ENCODE measurements at places on chromosomes 11 and 22. TPM values are rescaled to one million over a fixed set of nuclear protein-coding genes. Genes with fewer than 3 reads are reported as not detected.
A peak's percentile ranks its signal among the peaks of the same experiment; 100 is the strongest.

DNA sequence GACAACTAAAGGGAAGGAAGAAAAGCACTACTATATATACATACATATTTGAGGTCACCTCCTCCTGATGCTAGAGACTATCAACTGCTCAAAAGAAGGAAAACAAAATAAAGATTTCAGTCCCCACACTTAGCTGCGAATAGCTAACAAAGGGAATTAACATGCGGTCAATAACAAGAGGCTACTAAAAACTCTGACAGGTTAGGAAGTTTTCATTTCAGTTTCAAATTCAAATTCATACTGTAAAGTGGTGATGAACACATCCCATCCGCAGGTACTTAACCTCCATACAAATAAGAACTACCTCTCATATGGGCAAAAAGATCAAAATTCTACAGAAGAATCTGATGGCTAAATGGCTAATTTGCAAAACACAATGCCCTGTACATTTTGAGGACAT lies 2.6 kb downstream of the NAP1L4 start:
- no peak for DNase-seq

DNA sequence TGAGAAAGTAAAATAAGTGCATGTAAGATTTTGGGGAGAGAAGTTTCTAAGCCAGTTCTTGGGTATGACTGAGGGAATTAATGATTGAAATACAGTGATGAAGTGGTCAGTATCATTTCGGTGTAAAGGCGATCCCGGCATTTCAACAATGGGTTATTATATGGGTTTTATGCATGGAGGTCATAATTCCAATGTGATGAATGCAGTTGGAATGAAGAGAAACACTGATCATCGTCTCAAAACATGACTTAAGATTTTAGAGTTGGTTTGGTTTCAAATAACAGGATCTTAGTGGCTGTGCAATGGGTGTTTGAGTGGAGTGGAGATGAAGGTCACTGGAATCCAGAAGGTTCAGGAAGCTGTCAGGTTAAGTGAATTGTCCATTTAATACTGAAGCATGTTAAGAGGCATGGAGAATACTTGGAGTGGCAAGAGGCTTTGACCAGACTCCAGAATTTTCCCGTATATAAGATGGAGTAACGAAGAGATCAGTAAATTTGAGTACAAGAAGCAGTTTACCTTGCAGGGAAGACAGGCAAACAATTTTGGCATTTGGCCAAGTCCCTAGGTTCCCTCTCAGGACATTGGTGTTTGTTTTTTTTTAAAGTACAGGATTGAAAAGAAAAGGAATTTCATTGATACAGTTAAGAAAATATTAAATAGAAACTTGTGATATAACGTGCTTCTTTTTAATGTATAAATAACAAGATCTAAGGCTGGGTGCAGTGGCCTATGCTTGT lies 96.4 kb upstream of the BIRC3 start:
- DNase-seq, result no peak

GRCh38 chr22:39501644-39502108 lies 414 bp upstream of the MIEF1 start:
- DNase-seq, result no peak

GRCh38 chr22:44221710-44222475 lies 41.2 kb downstream of the PARVG start:
- DNase-seq, result no peak

GRCh38 chr11:92505689-92506088 lies 281.1 kb downstream of the FAT3 start:
- no peak for DNase-seq

- DNase-seq, result no peak
Measured at GRCh38 chr22:50221410-50222300, 20.8 kb downstream of the SELENOO start.

DNA sequence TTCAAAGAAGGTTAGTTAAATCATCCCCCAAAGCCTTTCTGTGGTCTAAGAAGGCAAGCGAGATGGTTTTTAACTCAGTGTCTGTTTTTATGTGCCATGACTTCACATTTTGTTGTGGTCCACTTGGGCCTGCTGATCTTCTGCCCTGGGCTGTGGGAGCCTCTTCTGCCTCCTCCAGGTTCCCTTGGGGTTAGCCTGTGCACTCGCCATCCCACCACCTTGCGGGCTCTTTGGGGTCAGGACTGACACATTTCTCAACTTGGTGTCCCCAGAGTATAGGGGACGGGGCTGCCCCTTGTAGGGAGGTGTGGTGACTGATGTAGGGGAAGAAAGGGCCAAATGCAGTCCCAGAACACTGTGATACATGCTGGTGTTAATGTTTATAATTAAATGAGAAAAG lies 207.0 kb downstream of the TBC1D22A start:
- no peak for DNase-seq

GRCh38 chr11:83694191-83694910 lies 408.2 kb upstream of the CCDC90B start:
- DNase-seq, result no peak

DNA sequence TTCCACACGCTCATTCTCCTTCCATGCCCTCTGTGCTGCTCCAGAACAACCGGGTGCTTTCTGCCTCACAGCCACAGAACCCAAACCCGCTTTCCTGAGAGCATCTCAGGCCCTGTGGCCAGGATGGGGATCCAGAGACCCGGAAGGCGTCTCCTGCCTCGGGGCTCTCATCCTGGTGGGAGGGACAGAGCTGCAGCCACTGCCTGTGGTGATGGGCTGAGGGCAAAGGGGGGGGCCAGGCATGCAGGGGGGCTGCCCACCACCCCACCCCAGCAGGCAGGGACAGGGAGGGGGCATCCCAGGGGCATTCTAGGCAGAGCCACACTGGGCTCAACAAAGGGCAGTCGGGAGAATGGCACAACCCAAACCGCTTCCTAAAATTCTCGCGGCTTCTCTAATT lies 41.4 kb downstream of the CERK start:
- no peak for DNase-seq

GRCh38 chr11:113568566-113568965 lies 93.4 kb upstream of the DRD2 start:
- DNase-seq, result peak; percentile 38

DNA sequence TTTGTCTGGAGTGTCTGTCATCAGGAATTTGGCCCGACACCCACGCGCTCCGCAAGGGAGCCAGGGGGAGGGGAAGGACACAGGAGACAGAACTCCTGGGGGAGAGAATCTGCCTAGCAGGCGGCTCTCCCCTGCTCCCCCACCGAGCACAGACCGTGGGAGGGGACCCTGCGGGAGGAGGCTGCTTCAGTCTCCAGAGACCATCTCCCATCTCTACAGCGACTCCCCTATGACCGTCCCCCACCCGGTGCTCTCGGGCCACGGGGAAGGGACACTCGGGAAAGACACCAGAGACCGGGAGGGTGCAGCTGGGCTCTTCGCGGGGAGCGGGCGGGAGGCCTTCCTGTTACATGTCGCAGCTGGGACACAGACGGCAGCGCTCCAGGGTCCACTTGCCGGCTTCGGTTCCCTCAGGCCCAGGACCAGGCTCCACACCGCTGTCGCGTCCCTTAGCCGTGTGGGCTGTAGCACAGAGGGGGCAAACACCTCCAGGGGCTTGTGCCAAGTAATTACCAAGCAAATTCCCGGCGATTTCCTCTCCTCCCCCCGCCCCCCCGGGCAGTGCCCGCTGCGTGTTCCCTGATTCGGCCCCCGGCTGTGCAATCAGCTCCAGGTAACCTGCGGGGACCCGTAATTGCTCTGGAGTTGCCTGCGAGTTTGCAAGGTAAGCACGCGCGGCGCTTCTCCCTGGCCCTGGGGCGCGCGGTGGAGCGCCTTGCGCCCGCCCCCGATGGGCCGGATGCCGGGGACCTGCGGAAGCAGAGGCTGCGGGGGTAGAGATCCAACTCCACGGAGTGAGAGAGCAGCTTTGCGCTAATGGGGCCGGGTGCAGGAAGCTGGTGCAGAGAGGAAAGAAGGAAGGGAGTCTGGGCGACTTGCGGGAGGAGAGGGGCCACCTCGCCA lies 155.1 kb upstream of the CADM1 start:
- peak; percentile 66 for DNase-seq

DNA sequence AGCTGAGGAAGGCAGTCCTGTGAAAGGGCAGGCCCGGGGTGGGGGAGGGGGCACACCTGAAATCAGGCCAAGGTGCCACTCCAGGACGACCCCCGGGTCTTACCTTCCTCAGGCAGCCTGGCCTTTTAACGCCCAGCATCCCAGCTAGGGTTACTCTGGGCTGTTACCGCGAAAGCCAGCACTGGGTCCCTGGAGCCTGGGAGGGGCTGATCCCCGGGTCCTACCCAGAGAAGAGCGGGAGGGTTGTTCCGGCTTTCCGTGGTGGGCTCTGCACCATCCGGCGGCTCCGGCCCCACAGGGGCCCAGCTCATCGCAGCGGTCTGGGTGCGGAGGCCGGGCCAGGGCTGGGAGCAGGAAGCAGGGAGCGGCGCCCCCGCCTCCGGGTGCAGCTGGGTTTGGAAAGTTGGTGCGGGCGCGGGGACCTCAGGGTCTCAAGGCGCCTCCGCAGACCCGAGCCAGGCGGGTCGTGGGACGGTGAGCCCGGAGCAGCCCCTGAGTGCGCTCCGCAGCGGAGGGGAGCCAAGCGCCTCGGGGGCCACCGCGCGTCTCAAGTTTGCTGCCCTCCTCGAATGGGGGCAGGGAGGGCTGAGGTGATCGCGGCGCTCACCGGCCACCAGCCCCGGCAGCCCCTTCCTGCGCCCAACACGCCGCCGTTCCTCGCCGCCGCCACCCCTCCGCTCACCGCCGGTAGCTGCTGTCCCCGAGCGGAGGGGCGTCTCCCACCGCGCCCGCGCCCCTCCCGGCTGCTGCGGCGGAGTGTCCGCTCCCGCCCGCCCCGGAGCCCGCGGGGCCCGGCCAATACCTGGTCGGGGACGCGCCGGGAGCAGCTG lies 831 bp downstream of the CHST1 start:
- DNase-seq, result peak; percentile 49

DNA sequence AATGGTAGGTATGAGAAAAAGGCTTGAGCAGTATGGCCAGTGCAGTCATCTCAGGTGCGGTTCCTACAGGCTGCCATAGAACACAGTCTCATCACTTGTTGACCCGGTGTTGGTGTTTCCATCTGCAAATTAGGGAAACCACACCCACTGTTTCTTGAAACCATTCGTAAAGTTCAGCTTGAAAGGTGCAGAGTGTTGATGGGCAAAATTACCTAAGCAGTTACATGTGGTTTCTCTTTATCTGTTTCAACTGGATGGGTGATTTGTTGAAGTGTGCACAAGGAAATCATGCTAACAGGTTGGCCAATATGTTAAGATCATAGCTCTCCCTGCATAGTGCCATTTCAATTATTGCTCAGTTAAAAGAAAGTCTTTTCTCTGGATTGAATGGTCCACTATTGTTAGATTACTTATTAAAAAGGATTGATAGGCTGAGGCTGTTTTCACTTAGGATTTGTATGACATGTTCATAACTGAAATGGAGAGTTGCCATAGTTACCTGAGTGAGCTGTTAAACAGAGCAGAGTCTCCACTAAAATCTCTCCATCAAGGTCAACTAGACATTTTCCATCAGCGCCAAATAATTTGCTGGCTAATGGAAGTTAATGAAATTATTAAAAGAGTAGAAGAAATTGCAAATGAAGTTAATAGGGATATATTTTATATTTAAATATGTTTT lies 203.1 kb upstream of the MTMR2 start:
- no peak for DNase-seq

DNA sequence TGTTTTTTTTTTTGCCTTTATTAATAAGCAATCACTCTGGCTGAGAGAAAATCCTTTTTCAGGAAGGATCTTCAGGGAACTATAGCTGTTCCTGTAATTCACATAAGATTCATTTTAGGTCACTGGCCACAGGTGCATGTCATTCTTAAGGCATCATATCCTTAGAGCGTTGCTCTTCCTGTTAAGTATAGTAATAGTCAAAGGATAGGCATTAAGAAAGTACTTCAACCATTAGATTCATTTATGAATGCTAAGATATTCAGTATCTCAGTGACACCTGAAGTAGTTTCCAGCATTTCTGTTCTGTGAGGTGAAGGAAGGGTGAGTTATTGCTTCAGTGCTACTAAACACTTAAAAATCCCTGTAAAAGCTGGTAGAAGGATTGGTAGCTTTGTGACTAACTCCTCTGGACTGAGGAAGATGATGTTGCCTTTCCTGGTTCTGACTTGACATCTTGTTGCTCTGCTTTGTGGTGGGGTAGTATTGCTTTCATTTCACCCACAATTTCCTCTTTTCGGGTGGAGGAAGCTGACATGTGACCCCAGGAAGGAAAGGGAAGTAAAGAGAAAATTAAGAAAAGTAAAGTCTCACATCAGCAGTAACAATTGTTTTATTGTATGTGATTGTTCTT lies 34.7 kb downstream of the RNF169 start:
- DNase-seq, result no peak

DNA sequence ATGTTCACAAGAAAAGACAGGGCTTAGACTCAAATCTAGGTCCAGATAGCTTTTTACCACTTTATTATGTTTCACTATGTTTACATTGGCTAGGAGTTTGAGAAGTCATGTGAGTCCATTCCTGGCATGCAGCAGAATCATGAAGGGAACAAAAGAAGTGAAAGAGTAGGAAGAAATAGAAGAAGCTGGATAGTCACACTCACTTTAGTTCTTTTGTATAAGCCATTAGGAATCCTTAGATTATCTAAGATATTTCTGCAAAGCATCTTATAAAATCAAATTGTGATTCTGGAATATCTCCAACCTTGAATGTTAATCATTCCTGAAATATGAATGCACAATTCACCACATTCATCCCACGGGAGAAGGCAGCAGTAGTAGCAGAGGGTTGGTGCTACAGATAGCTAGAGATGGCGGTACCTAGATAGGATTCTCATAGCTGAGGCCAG lies 31.9 kb downstream of the MAML2 start:
- no peak for DNase-seq

The LSP1 gene
- total RNA-seq, result 4.9 TPM

The CCDC81 gene
- total RNA-seq, result 2.8 TPM

The NUP50 gene
- 45.8 TPM for total RNA-seq

The GLB1L3 gene
- total RNA-seq, result not detected

The USH1C gene
- total RNA-seq, result 0.54 TPM

The TUBGCP6 gene
- 65.9 TPM for total RNA-seq
